ENCODE measurements at places on chromosomes 5 and 9.

- DNase-seq = no peak
These were observed 64.9 kb downstream of the PTTG1 start for GRCh38 chr5:160486573-160486972.

- DNase-seq = no peak
These were observed 190.5 kb downstream of the AOPEP start for GRCh38 chr9:94916956-94917355.

DNA sequence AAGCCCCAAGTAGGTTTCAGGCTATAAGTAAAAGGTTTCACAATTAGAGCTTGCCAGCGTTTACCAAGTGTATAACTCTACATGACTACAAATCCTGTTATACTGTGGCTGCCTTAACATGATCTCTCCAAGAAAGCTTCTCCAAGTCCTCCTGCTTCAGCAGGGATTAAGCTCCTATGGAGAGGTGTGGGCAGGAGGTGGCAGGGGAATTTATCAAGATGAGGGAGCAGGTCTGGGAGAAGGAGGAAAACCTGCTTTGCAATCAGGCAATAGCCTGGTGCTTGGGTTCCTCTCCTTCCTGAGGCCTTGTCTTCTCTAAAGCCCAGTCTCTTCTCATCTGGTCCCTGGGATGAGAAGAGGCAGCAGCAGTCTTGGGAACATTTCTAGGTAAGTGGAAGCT lies 135.2 kb downstream of the TSSK1B start:
- no peak for DNase-seq

DNA sequence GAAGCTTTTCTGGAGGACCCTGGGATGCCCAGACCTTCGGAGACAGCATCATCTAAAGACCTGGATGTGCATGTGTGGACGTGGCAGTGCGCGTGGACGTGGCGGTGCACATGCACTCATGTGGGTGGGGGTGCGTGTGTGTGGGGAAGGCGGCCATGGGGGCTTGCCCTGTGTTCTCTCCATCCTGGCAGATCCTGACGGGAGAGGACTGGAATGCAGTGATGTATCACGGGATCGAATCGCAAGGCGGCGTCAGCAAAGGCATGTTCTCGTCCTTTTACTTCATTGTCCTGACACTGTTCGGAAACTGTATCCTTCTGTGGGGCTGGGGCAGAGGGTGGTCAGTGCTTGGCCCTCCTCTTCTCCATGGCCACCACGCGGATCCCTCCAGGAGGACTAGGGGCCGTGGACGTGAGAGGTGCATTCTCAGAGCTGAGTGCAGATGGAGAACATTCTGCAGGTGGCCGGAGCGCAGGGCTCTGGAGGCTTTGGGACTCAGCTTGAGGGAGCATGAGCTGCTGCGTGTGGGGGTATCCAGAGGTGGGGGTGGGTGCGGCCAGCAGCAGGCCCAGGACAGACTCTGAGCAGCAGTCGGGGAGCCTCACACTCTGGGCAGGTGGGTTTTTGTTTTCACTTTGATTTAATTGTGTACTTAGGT lies 129.1 kb downstream of the CACNA1B start:
- no peak for DNase-seq

- peak; percentile 27 for DNase-seq
These were observed 3.5 kb downstream of the PRXL2C start for GRCh38 chr9:96651626-96652025.

GRCh38 chr5:174195517-174195916 lies 150.0 kb downstream of the NSG2 start:
- DNase-seq = no peak

Data from SW 1271 (cell line).